Mucosa of gallbladder (tissue), 1 donor: ENCODE measurements at places on chromosomes 2 and 18. TPM values are rescaled to one million over a fixed set of nuclear protein-coding genes. Genes with fewer than 3 reads are reported as not detected.

DNA sequence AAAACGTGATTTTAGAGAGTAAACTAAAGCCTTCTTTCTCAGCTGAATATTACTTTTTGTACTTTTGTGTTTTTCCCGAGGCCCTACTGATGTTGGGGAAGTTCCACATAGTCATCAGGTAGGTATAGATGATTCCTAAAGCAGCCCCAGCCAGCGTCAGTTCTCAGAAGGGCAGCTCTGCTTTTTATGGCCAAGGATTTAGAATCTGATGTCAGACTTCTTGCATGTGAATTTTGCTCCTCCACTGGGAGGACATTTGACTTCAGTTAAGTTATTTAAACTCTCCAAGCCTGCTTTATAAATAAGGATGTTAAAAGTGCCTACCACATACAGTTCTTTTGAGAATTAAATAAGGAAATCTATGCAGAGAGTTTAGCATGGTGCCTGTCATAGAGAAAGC lies 130.8 kb downstream of the NCKAP5 start:
- no peak for DNase-seq

GRCh38 chr18:79335833-79336360 lies 59.8 kb upstream of the NFATC1 start:
- no peak for DNase-seq

GRCh38 chr2:195639959-195640358 lies 17.1 kb upstream of the SLC39A10 start:
- DNase-seq: no peak

Gene IL36G
- total RNA-seq: not detected

Gene SFXN5
- total RNA-seq: 21.9 TPM
